ENCODE measurements at places on chromosomes 7 and 10.

GRCh38 chr7:151449990-151450389, 10.0 kb upstream of the CRYGN start:
- no peak for DNase-seq

GRCh38 chr10:67520924-67521520, 175.0 kb downstream of the CTNNA3 start:
- no peak for DNase-seq

DNA sequence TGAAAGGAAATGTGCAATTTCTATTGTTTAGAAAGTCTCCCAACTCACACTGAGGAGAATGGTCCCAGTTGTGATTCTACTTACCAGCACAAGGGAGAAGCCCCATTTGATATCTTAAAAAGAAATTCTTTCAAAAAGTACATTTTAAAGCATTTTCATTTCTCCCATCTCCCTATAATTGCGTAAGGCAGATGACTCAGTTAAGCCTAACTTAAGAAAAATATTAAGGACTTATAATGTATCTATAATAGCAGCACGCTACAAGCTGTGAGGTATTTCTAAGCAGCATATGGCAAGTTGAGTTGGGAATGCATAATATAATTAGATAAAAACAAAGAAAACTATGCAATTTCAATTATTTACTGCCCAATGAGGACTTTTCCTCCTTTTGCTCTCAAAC, 8.5 kb upstream of the NRCAM start:
- no peak for DNase-seq

- DNase-seq = no peak
These were observed 91.4 kb upstream of the DIP2C start for GRCh38 chr10:780536-781524.

DNA sequence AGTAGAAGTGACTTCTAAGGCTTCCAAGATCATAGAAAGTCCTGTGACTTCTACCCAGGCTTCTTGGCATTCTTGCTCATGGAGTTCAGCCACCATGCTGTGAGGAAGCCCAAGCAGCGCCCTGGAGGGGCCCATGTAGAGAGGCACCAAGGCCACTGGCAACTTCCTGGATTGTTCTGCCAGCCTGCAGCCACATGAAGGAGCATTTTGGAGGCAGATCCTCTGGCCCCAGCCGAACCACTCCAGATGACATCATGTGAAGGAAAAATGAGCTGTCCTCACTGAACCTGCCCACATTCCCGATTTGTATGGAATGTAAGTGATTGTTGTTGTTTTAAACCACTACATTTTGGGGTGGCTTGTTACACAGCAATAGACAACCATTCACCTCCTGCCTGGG, 51.5 kb upstream of the MNX1 start:
- no peak for DNase-seq

GRCh38 chr7:68485253-68485917, 1112.9 kb upstream of the AUTS2 start:
- no peak for DNase-seq

- no peak for DNase-seq
These were observed 159.4 kb downstream of the GRM8 start for GRCh38 chr7:127093340-127093739.

GRCh38 chr10:112842832-112843360, 107.2 kb upstream of the TCF7L2 start:
- DNase-seq = no peak

GRCh38 chr10:125866421-125867029, 14.6 kb downstream of the DHX32 start:
- DNase-seq = no peak

DNA sequence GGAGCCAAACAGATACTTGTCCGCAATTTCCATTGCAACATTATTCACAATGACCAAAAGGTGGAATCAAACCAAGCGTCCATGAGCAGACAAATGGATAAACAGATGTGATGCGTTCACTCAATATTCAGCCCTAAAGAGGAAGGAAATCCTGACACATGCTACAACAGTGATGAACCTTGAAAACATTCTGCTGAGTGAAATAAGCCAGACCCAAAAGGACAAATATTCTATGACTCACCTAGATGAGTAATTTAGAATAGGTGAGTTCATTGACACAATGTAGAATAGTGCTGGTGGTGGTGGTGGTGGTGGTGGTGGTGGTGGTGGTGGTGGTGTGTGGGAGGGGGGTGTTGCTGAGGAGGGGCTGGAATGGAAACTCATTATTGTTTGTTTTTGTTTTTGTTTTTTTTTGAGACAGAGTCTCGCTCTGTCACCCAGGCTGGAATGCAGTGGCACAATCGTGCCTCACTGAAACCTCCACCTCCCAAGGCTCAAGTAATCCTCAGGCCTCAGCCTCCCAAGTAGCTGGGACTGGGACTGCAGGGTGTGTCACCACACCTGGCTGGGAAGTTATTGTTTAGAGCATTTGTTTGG, 28.6 kb downstream of the SMKR1 start:
- no peak for DNase-seq

GRCh38 chr10:101649525-101650085, 45.4 kb downstream of the FBXW4 start:
- DNase-seq = no peak

GRCh38 chr10:107966826-107967225, 802.3 kb upstream of the SORCS1 start:
- DNase-seq = no peak

- DNase-seq = no peak
These were observed at the start of gene SLC26A4 for GRCh38 chr7:107660381-107661080. SLC26A4 (plus strand) TSS chr7:107660828; CDS start chr7:107661642, 814 bp downstream.

GRCh38 chr7:111388912-111389311, 173.4 kb downstream of the IMMP2L start:
- no peak for DNase-seq

DNA sequence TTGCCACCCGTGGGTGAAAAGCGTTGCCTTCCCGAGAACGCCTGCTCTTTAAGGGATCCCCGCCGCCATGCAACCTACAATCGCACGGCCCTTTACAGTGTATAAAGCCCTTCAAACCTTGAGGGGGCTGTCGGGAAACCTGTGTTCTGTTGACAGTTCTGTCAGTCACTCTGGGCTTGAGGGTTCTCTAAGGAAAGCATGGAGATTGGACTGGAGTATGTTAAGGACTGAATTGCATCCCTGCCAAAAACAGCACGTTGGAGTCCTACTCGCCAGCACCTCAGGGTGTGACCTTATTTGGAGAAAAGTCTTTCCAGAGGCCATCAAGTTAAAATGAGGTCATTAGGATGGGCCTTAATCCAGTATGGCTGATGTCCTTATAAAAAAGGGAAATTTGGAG, 70.6 kb downstream of the PFKFB3 start:
- no peak for DNase-seq

Data from cortex of kidney (tissue), 1 donor.